AG09319 (cell line): ENCODE measurements at places on chromosomes 7 and 10.
A peak's percentile ranks its signal among the peaks of the same experiment; 100 is the strongest.

- DNase-seq, result no peak
These were observed 49.7 kb downstream of the TSPAN15 start for GRCh38 chr10:69500864-69501468.

- DNase-seq, result no peak
These were observed 25.1 kb downstream of the RHEB start for GRCh38 chr7:151494298-151495284.

GRCh38 chr7:124113045-124113444 lies 80.2 kb upstream of the TMEM229A start:
- DNase-seq, result no peak

DNA sequence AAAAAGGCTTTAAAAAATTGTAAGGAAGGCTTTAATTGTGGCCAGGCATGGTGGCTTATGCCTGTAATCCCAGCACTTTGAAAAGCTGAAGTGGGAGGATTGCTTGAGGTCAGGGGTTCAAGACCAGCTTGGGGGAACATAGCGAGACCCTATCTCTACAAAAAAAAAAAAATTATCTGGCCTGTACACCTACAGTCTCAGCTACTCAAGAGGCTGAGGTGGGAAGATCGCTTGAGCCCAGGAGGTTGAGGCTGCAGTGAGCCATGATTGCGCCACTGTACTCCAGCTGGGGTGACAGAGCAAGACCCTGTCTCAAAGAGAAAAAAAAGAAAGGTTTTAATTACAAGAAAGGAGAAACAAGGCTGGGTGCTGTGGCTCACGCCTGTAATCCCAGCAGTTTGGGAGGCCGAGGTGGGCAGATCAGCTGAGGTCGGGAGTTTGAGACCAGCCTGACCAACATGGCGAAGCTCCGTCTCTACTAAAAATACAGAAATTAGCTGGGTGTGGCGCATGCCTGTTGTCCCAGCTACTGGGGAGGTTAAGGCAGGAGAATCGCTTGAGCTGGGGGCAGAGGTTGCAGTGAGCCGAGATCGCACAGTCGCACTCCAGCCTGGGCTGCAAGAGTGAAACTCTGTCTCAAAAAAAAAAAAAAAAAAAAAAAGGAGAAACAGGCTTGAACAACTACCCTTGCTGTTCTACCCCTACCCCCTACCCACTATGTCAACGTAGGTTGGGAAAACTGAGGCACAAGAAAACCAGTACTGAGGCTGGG lies 83.7 kb downstream of the CARD11 start:
- no peak for DNase-seq

DNA sequence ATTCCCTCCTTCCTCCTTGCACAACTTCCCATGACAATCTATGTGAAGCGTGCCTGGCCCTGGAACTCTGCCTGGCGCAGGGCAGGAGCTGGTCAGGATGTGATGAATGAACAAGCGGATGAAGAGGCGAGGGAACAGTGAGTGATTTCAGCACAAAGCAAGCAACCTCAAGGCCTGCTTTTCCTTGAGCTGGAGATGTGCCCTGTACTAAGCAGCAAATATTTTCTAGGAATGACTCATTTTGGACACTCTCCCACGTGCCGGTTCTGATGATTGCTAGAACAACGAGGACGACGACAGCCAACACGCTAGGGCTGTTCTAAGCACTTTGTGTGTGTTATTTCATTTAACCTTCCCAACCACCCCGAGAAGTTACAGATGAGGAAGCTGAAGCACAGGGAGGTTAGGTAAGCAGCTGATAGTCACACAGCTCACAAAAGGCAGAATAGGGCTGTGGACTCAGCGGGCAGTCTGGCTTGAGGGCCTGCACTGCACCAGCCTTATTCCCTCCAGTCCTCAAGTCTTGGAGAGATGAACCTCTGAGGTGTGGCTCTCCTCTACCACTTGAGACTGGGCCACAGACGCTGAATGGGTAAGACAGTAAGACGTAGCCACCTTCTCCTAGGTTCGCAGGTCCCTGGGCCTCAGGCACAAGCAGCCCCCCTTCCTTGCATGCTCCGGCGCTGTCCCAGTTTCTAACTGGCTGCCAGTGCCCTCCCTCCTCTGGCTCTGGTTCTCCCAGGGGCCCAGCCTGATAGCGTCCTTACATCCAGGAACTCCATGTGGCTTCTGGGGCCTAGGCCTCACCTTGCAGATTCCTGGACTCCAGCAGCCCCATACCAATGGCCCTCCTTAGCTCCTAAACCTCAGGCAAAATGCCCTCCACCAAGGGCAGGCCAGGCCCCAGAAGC lies 59.0 kb downstream of the YKT6 start:
- peak; percentile 82 for DNase-seq

- no peak for DNase-seq
These were observed 433.0 kb downstream of the PAXIP1 start for GRCh38 chr7:154569916-154570315.

DNA sequence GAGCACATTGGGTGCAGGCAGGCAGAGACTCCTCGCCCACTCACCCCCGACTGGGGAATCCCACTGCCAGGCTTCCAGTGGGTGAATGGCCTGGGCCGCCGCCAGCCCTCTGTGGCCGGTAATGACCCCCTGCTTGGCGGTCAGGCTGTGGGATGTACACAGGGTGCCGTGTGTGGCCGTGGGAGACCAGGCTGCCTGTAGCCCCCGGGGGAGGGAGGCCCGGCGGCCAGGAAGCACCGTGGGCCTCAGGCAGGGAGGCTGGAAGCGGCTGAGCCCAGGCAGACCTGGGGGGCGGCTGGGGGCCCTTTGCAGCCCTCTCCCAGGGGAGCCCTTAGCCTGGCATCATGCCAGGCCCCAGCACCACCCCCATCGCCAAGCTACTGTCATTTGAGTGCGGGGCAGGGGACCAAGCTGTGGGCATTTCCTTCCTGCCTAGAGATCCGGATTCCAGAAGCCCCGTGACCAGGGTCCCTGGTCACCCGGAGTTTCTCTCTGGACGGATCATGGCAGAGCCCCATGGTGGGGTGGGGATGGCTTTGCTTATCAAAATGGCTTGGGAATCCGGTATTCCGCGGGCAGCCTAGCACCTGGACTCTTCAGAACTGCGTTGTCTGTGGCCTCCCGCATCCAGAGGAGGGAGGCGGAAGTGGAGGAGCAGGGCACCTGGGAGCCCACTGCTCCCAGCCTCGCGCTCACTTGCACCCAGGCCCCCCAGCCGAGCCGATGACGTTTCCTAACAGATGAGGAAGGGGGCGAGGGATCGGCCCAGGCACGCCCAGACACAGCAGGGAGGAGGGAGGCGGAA lies 1.1 kb downstream of the TTYH3 start:
- no peak for DNase-seq
